ENCODE measurements at places on chromosomes 2 and 18.

DNA sequence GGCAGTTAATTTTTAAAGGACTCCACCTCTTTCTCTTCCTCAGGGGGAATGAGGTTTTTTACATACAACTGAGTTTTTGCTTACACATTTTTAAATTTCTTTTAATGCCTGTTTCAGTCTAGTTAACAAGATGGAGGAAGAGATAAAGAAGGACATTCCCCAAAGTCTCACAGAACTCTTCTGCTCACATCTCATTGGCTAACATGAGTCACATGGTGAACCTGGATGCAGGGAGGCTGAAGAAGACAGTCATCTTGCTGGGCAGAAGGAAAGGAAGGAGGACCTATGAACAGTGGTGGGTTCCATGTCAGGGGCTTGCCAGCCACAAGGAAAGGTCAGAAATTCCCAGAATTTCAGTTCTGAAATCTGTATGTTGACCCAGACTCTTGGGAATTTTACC, 10.4 kb upstream of the ST8SIA5 start:
- DNase-seq = no peak

DNA sequence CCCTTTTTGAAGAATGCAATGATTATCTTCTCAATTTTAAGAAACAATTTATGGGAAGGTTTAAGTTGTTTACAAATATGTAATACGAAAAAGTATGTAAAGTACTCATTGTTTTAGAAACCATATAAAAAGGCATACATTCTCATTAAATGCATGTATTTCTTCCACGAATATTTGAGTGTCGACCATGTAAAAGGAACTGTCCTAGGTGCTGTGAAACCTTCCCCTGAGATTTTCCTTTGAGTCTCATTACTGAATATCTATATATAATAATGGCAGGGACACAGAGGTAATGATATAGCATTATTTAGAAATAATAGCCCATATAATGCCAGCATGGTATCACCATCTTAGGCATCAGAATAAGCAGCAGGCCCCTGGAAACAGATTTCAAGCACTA, 239.3 kb downstream of the ERBB4 start:
- DNase-seq = no peak

DNA sequence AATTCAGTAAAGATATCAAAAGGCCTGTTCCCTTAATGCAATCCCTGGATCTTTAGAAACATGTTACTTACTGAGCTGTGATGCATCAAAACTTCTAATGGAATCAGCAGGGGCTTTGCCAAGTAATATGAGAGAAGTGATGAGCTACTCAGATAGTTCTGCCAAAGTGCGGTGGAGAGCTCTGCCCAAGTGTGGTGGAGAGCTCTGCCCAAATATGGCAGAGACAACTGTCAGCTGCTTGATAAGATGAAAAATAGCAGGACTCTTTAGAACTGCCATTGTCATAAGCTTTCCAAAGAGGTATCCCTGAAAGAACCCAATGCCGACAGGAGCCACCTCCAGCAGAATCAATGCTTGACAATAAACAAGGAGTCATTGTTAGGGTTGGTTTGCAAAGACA, 167.9 kb upstream of the SLC39A10 start:
- no peak for DNase-seq

DNA sequence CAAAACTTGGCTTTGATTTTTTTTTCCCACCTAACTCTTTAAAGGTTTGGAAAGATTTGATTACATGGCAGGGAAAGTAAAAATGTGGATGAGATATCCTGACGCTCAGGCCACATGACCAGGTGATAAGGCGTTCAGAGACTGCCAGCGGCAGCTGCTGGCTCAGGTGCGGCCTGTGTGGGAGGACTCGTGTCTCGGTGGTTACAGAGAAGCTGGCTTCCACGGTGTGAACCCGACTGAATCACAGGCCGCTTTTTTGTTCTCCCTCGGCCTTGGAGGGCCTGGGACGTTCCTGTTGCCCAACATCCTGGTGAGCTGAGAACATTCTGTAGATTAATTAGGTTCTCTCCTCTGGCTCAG, 124.2 kb upstream of the ZNF516 start:
- no peak for DNase-seq

DNA sequence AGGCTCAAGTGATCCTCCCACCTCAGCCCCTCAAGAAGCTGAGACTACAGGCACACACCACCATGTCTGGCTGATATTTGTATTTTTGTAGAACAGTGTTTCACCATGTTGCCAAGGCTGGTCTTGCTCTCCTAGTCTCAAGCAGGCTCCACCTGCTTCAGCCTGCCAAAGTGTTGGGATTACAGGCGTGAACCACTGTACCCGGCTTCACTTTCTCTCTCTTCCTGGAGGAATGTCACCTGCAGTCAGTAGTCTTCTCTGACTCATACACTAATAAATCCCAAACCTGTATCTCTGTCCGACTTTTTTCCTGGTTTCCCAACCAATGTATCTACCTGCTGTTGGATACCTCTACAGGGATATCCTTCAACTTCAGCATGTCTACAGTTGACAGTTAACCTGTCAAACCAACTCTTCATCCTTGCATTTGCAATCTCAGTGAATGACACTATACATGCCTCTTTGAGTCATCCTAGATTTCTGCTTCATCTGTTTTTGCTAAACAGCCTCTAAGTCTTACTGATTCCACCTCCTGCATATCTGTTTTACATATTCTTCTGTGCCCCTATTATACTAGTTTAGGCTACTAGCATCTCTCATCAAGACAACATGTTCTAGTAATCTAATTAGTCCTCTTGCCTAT, 54.5 kb downstream of the RBBP8 start:
- DNase-seq = no peak

DNA sequence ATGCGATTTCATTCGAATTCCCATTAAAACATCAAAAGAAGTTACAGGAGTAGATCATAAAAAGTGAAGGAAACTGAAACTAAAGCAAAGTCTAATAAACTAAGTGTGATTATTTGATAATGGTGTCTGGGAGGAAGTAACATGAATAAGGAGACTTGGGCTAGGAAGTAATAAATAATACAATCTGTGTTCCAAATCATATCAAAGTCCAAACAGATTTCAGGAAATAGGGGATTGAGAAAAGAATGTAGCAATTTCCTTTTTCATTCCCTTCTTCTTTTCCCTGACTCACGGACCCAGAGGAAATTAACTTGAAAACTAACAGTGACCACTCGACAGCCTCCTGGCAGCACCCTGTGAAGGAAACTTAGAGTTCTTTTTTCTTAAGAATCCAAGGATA, 758.4 kb upstream of the GCFC2 start:
- no peak for DNase-seq

GRCh38 chr2:82120654-82121053, 1816.1 kb upstream of the LRRTM1 start:
- DNase-seq = no peak

GRCh38 chr2:128982001-128982400, 663.3 kb upstream of the HS6ST1 start:
- DNase-seq = no peak

- DNase-seq = no peak
Measured at GRCh38 chr2:224909885-224910573, 132.2 kb downstream of the DOCK10 start.

- DNase-seq = no peak
Measured at GRCh38 chr2:225620227-225620626, 220.7 kb downstream of the NYAP2 start.

- DNase-seq = no peak
Measured at GRCh38 chr18:31649978-31650719, 34.2 kb downstream of the B4GALT6 start.

DNA sequence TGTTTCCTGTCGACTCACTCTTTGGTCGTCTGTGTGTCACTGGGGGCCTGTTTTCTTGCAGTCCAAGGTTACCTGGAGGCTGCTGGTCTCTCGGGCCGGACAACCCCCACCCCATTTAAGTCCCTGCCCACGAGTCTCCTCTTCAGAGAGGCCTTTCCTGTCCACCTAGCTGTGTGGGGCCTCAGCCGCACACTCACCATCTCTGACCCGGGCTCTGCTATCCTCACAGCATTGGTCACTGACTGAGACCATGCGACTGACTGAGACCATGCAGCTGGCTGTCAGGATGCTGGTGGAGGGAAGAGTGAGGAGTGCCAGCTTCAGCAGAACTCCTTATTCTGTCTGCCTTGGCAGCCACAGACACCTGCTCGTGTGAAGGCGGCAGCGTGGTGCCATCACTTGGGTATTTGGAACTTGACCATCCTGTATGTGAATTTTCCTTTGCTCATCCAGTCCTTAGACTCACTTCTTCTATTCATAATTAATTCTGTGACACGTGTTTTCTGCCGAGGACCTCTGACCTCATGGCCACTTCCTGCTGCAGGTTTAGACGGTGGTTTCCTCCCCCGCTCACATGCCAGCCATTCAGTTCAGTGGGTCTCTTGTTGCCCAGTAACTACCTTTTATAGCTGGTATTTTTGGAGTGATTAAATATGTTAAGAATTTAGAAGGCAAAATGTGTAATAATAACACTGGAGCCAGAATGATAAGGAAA, 47.5 kb upstream of the ASB1 start:
- DNase-seq = no peak

DNA sequence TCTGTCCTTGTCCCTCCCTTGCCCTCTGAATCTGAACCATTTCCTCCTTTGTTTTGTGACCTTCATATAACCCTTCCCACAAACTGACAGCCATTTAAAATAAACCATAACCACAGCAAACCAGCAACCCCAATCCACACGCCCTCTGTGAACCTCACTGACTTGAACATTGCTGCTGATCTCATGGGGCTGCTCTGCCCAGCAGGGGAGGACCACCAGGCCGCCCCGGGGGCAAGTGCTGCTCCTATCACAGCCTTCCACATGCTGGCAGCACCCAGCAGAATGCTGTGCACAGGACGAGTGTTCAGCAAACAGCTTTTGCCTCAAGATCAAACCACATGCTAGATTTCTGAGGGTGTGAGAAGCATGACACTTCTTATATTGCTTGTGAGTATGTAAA, 73.9 kb upstream of the UXS1 start:
- DNase-seq = no peak

- no peak for DNase-seq
Measured at GRCh38 chr2:119468154-119468955, 36.7 kb downstream of the TMEM37 start.

- no peak for DNase-seq
Measured at GRCh38 chr2:46184794-46185583, 112.2 kb upstream of the EPAS1 start.

DNA sequence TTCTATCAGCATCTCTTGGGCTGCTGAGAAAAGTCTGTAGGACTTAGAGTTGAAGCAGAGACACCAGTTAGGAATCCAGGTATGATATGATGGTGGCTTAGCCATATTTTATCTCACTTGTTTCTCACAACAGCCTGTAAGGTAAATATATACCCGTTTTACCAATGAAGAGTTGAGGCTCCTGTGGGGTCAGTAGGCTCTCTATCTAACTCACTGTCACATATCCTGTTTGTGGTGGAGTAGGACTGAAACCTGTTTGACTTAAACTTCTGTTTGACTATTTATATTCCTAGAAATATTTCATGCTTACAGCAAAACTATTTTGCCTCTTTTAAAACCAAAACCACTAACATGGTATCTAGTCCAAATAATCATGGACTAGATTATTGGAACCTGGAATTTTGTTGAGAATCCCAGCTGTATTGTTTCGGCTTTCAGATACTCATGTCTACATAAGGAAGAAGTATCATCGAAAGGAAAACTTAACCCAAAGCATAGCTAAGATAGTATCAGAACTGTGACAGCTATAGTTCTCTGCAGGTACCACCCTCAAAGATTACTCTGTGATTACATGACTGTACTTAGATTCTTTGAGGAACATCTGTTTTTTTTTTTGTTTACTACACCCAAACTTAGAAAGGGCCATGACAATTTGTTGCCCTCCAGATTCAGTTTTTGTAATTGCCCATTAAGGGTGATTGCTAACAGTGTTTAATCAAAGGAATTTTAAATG, 216.1 kb upstream of the THUMPD2 start:
- DNase-seq = no peak

DNA sequence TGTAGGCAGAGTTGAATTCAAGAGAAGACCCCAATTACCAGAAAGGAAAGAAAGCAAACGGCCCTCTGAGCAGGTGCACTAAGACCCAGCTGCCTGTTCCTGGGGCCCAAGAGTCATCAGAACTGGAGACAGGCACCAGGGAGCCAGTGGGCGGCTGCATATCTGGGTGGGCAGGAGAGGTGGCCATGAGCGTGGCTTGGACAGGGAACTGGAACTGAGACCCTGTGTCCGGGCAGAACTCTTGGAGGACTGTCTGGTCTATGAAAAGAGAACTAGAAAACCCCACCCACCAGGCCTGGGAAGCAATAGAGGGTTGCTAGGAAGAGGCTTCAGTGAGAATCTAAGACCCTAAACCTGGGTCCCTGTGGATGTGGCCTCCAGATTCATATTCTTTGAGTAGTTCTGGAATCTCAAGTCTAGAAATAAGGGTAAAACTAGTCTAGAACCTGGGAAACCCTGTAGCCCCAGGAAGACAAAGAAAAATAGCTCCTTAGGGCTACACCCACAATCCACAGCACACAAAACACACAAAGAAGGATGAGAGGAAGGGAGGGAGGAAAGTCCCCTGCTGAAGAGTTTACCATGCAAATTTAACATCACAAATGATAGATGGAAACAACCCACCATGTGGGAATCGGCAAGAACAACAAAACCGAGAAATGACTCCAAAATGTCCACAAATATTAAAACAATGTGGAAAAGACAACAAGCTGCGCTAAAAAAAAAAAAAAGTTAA, 147.0 kb downstream of the HDAC4 start:
- DNase-seq = no peak

GRCh38 chr2:72130659-72131360, 16.9 kb downstream of the CYP26B1 start:
- no peak for DNase-seq

- DNase-seq = no peak
Measured at GRCh38 chr2:216486271-216486670, 12.4 kb upstream of the RPL37A start.

DNA sequence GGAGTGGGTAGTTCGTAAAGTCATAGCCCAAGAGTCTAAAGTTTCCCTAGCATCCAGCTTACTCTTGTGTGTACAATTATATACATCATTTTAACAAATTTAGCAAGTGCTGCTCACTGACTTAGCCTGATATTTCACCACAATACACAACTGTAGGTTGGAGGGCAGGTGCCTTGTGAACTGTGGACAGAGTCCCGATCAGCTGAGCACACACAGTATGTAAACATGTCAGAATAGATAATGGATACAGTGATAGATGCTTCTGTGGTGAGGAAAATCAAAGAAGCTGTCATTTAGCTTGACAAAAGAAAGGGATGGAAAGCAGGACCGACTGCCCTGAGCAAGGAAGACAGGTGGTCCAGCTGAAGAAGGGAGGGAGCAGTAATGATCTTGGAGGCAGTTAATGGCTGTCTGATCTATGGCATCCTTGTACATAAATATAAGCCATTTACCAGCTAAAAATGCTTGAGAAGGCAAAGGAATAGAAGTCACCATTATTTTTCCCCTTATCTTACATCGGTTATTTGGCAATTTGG, 372.8 kb upstream of the UBE2E3 start:
- no peak for DNase-seq
